ENCODE measurements at places on chromosomes 16 and 17. TPM values are rescaled to one million over a fixed set of nuclear protein-coding genes. Genes with fewer than 3 reads are reported as not detected.

GRCh38 chr16:27759967-27760788 is 210.2 kb downstream of the KATNIP start:
- no peak for DNase-seq

DNA sequence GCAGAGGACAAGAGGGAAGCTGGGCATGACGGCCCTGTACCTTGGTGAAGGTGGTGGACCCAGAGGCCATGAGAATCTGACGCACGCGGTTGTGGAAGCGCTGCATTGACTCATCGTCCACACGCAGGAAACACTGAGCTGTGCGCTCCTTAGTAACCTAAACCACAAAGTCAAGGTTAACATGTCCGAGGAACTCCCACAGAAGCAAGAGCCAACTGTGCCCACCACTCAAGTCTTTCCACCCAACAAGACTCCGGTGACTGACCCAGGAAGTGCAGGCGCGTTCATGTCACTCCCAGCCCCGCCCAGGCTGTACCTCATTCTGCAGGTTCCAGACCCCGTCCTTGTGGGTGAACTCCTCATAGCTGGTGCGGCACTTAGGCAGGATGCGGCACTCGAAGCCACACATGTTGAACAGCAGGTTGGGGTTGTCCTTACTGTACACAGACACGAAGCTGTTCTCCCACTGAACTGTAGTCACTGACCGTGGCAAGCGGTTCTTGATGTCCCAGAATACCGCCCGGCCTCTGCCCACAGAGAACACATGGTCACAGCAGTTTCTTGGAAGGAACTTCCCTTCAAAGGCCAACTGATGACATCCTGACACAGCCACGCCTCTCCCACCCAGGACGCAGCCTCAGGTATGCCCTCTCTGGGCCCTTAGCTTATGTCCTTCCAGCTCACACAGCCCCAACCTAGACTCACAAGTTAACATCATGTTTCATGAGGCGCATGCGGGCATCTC is 11.5 kb downstream of the PRPF8 start:
- DNase-seq = no peak

DNA sequence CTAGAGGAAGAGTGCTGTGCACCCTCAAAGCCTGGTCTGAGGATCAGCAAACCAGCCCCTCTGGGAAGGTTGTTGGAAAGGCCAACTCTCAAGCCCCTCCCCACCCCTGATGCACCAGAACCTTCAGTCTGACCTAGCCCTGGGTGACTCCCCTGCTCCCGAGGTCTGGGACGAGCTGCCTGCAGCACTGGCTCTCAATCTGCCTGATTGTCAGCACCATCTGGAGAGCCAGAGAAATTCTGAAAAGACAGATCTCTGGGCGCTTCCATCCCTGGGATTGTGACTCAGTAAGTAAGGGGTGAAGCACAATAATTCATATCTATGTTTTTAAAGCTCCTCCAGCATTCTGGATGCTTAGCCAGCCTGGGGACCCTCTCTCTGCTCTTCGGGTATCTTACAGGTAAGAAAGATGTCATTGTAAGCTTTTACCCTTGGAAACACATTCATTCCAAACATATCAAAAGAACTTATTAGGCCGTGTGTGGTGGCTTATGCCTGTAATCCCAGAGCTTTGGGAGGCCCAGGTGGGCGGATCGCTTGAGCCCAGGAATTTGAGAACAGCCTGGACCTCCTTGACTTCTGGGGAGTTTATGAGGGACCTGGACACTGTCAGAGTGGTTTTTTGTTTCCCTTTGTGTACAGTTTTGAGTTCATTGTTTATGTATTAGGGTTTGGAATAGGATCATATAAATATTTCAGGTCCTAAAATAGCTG is 147.5 kb downstream of the KCNJ12 start:
- DNase-seq = no peak

DNA sequence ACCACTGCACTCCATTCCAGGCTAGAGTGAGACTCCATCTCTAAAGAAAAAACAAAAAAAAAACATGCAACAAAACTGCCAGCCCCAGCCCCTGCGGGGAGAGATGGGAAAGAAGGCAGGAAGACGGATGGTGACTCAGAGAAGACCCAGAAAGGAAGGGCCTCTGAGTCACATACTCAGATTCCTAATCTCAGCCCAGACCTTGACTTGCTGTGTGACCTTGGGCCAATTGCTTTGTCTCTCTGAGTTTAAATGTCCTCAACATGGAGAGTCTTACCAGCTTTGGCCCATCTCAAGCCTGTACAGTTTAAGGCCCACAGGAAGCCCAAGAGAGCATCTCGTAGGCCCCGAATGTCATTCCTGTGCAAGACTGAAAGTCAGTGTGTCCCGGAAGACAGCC is 86.5 kb upstream of the LHX1 start:
- DNase-seq = no peak

DNA sequence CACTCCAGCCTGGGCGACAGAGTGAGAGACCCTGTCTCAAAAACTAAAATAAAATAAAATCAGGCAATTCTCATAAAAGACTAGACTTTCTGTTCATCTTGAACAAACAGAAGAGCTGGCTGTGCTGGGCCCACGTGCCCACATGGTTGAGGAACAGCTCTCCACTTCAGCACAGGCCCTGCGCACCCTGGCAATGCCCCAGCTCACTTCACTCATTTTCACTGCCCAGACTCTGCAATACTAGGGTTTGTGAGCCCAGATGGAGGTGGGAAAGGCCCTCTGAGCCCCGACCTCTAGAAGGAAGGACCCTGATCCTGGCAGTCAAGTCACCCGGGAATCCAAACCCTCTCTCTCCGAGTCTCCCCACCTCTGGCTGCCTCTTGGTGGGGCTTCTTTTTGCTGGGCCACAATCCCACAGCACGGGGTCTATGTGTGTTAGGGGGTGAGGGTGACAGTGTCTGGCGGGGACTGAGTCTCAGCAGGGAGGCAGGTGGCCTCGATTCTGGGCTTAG is 14.8 kb downstream of the MYLK3 start:
- no peak for DNase-seq

DNA sequence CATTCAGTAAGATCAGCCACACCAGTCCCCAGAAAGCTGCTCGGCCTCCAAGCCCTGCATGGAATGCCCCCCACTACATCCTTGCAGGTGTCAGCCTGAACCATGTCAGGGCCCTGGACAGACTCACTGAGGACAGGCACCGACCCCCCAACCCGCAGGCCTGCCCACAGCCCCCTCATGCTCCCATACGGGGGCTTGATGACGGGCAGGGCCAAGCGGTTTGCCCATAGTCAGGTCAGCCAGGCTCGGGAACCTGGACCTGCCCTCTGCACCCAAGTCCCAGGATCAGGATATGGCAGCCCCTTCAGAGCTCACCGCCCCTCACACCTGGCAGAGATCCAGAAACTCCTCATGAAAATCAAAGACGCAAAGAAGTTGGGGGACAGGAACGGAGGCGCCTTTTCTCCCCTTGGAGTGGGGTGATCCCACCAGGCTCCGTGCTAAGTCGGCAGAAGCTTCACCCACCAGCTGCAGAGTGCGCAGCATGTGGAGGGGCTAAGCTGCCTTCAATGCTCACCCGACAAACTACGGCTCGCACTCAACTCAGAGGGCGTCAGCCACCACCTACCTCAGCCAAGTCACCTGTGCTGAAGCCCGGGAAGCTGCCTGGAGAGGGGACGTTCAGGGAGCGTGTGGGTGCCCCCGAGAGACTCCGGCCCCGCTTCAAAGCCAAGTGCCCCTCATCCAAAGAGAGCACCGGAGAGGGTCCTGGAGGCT is 26.5 kb downstream of the GNPTG start:
- DNase-seq = no peak

The GPRC5B gene
- 14.1 TPM for total RNA-seq

The NLGN2 gene
- 20.1 TPM for total RNA-seq

The TBC1D3C gene
- not detected for total RNA-seq

All from left lung (tissue), 14 donors.